ENCODE measurements at places on chromosomes 3 and 15.

- H3K4me3 ChIP-seq: no peak overlapping the region
- H3K36me3 ChIP-seq: no peaks in the 10 kb centered on the region
- no peaks in the 10 kb centered on the region for H3K27me3 ChIP-seq
- H3K4me1 ChIP-seq: peaks cover 9% of the 10 kb centered on the region
These were observed 724.2 kb upstream of the CFAP20DC start for GRCh38 chr3:59774000-59774399.

GRCh38 chr3:107432013-107432515 is 54.8 kb downstream of the CCDC54 start:
- peaks cover 9% of the 10 kb centered on the region for H3K27me3 ChIP-seq
- no peak for DNase-seq
- peaks cover 34% of the 10 kb centered on the region for H3K4me1 ChIP-seq
- no peaks in the 10 kb centered on the region for H3K36me3 ChIP-seq

- H3K4me1 ChIP-seq: peaks cover 56% of the 10 kb centered on the region
- H3K27me3 ChIP-seq: no peaks in the 10 kb centered on the region
- no peak for DNase-seq
- H3K27ac ChIP-seq: peak overlapping the region; percentile 53
These were observed 18.5 kb upstream of the DPPA4 start for GRCh38 chr3:109355625-109356441.

DNA sequence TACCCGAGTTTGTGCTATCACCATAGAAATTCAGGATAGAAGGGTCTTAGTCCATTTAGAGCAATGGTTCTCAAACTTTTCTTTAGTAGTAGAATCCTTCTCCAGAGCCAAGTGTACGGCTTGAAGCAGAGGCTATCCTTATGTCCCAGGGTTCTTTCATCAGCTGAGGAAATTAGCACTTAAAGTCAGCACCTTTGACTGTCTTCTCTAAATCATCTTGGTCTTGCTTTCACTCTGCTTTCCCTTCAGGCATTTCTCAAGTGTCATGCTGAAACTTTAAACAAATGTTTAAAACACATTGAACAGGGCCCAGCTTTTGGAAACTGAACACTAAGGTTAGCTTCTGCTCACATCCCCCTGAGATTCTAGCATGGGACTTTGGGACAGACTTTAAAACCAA is 78.2 kb downstream of the TM4SF4 start:
- H3K4me3 ChIP-seq: no peak overlapping the region
- peak overlapping the region; percentile 9 for H3K27ac ChIP-seq
- peaks cover 4% of the 10 kb centered on the region for H3K36me3 ChIP-seq
- no peak for DNase-seq
- H3K4me1 ChIP-seq: peaks cover 73% of the 10 kb centered on the region

DNA sequence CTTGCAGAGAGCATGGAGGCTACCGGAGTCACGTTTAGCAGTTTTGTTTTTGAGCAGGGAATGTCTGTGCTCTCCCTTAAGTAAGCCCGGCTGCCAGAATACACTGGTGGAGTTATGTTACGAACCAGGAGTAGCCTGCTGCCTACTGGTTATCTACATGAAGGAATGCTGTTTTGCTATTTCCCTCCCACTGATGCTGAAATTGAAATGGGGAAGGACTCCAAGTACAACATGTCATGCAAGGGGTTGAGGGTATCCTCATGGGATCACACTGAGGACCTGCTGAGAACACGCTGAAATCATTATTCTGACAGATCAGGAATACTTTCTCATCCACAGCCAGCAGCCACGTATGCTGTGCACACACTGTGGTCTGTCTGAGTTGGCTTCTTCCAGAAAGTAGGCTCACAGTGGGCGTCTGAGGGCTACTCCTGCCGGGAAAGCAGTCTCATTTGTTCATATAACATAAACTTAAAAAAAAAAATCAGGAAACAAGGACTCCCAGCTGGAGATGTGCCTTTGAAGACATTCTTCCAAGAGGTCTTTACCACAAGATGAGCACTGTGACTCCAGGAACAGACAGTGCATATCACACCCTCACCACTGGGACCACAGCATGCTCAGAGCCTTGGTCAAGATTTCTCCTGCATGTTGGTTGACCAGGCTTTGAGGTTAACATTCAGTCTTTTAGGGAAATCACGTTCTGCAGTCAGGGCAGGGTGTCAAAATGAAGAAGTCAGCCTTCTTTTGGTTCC is 300.4 kb upstream of the RASGRP1 start:
- H3K4me1 ChIP-seq: peaks cover 5% of the 10 kb centered on the region
- H3K36me3 ChIP-seq: no peaks in the 10 kb centered on the region
- no peak overlapping the region for H3K4me3 ChIP-seq
- no peaks in the 10 kb centered on the region for H3K27me3 ChIP-seq
